NCI-H2107 (cell line): ENCODE measurements at places on chromosomes 13 and 19.

- no peak for DNase-seq
Observed at GRCh38 chr13:42524487-42525034, 49.4 kb upstream of the TNFSF11 start.

DNA sequence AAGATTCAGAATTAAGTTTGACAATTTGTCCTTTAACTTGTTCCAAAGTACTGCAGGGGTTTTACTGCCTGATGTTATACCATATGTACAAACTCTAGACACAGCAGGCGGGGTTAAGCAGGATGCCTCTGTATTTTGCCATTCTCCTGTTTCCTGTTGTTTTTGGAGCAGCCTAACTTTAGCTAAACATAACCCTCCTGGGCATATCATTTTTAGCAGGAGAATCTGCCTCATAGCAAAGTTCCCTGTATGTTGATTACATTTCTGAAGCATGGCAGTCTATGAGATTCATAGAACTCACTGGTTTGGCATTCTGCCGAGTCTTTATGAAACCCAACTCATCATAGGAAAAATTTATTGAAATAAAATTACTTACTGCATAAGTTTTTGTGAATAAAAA lies 5.2 kb downstream of the LHFPL6 start:
- DNase-seq = no peak

DNA sequence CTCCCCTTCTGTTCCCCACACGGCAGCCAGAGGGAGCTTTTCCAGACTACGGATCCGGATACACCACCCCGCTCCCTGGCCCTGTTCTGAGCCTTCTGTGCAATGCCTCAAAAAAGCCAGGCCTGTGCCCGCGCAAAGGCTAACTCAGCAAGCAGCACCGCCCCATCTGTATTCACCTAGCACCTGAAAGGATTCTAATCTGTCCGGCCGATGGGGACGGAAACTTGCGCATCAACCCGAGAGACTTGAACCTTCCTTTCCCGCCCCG lies 589 bp downstream of the ZBTB45 start:
- DNase-seq = peak; percentile 58

- DNase-seq = no peak
Observed at GRCh38 chr13:37418490-37418889, 180.1 kb downstream of the POSTN start.

DNA sequence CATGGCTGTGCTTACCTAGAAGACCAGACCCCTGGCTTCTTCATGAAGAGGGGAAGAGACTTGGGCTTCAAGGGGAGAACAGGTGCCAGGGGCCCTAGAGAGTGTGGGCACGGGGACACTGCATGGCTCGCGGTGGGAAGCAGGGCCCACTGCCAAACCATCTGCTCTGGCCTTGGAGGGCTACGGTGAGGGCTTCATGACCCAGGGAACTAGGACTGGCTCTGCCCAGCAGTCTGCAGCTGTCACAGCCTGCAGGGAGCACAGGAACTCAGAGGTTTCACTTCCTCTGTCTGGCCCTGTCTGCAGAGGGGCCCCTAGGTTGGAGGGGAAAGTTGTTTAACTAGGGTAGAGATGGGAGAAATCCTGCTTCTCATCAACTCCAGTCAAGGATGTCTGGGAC lies 4.3 kb downstream of the ERCC1 start:
- no peak for DNase-seq

- DNase-seq = no peak
Observed at GRCh38 chr13:110471833-110472162, 89.7 kb downstream of the RAB20 start.

DNA sequence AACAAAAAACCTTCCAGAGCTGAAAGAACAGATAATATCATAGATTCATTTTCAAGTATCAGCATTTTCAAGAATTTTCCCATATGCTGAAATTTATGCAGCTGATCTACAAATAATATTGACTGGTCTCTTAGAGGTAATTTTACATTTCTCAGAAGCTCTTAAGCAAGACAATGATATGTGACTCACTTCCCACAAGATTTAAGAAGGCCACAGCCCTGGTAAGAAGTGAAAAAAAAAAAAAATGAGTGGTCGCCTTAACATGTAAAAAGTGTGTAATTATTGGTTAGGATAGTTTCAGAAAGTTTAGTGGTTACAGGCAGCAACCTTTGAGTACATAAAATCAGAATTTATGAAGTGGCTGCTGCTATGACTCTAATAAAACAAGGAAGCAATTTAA lies 54.5 kb downstream of the NUFIP1 start:
- DNase-seq = no peak

GRCh38 chr19:55486043-55486970 lies 1.3 kb downstream of the NAT14 start:
- DNase-seq = no peak

- no peak for DNase-seq
Observed at GRCh38 chr19:30670562-30671366, 298.6 kb downstream of the ZNF536 start.

- DNase-seq = no peak
Observed at GRCh38 chr19:29665826-29666577, 741 bp downstream of the PLEKHF1 start.

- DNase-seq = no peak
Observed at GRCh38 chr13:96075953-96076543, 13.9 kb upstream of the HS6ST3 start.

DNA sequence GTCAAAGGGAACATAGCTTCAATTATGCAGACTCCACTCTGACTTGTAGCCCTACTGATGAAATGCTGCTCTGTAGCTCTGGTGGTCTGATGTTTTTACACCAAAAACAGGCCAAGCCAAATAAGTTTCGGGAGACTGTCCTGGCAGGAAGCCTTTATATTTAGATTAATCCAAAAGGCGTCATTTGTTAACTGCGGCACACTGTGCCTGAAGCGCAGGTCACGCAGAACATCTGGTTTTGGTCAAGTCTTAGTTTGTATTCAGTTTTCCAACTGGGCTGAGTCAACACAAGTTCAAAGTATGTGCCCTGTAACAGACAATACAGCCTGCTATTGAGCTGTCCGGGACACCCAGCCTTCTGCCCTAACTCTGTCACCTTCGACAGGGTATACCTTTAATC lies 154.6 kb upstream of the IPO5 start:
- DNase-seq = no peak

DNA sequence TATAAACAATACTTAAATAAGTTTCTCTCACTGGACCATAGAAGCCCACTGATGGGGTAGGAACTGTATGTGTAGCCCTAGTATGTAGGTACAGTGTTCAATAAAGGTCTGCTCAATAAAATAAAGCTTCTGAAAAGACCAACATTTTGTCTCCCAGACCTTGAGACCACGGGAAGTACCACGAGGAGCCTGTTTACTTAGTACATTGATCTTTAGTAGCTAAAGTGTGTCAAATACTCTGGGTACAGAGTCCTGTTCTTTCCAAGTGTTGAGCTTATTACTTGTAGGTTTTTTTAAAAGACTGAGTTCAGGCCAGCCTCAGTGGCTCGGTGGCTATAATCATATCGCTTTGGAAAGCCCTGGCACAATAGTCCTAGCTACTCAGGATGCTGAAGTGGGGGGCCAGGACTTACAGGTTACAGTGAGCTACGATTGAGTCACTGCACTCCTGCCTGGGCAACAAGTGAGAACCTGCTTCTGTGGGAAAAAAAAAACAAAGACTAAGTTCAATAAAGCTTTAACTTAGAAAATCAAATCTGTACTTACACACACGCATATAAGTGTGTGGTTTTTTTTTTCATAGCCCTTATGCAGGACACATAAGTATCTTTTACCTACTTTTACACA lies 3.4 kb downstream of the MTRF1 start:
- DNase-seq = no peak

DNA sequence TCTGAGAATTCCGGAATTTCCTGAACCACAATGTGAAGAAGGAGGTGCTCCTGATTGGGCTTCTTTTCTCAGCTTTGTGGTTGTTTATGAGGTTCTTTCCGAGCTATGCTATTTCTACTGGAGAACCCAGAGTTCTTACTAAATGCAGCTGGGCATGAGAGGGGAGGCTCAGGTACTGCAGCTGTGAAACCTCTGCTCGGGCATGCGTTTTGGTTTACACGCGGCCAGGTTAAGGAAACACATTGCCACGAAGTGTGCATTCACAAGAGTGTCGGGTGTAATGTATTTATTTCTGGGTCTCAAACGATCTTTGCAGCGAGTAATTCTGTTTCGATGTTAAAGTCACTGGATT lies 661 bp upstream of the MIR17HG start:
- no peak for DNase-seq

DNA sequence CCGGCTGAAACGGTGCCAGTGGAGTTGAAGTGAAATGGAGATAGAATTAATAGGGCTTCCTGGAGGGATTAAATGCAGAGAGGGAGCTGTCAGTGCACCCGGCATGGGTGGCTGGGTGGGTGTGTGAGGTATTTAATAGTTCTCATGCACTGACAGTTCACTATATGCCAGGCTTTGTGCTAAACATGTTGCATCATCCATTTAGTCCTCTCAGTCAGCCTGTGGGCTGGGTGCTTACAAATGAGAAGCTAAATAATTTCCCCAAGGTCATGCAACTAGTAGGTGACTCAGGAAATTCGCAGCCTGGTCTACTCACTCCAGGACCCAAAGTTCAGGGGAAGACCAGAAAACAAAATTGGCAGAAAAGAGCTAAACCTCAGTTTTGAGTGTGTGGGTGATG lies 63.5 kb upstream of the SPATA13 start:
- no peak for DNase-seq

- no peak for DNase-seq
Observed at GRCh38 chr19:57802269-57802668, 12.4 kb downstream of the ZNF552 start.

DNA sequence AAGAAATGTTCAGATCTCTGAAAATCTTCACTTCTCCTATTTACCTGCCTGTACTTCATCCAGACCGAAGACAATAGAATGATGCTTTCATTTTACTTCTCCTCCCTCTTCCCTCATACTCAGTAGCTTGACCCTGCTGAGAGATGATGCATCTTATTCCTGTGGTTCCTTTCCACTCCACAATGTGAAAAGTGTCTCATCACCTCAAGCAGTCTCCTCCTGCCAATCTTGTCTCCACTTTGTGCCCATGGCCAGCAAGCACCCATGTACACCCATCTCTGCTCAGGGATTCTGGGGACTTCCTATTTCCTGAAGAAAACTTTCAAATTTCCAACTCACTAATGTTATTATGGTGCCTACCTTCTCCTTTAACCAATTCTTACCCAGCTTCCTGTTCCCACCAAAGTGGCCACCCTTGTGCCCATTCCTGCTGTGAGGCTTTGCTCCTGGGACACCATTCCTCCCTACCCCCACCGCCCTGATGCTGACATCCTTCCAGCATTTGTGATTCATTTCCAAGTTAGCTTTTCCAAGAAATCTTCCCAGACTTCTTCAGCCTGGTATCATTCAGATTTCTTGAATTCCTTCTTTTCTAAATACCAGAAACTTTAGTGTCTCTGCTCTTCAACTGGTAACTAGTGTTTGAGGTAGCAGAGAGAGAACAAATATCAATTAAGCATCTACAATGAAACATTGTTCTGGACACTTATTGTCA lies 212.5 kb downstream of the POSTN start:
- no peak for DNase-seq

GRCh38 chr13:98752467-98753290 lies at the start of gene SLC15A1:
Gene SLC15A1 (minus strand): TSS chr13:98752672. CDS start chr13:98752598, 74 bp downstream.
- no peak for DNase-seq

DNA sequence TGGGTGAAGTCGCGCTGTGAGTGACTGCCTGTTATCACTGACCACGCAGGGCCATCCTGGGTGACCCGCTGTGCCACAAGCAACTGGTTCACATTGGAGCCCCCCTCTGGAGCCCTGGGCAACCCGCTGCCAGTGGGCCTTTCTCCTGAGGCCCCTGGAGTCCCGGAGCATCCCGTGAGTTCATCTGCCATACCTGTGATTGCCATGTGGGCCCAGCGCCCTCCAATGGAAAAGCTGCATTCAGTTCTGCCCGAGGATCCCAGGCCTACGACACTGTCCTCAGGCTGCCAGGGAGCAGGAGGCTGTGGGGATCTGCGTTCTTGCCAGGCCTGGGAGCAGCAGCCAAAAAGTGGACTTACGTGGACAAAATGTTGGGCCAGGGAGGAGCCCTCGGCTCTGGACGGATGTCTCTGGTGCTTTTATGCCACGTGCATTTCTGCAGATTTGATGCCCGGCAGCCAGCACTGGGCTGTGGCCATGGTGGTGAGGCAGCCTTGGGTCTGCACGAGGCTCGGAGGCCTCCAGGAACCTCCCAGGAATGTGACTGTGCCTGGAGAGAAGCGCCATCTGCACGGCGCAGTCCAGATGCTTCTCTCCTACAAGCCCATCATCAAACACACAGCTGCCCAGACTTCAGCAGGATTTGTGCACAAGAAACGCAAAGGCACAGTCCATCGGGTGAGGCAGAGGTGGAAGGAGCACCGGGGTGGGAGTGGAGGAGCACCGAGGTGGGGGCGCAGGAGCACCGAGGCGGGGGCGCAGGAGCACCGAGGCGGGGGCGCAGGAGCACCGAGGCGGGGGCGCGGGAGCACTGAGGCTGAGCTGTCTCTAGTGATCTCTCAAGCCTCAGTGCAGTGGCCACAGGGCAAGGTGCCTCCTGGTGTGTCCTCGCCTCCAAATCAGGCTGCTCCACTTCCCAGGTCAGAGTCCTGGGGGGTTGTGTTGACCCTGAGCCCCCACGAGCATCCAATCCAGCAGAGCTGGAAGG lies 44.0 kb downstream of the C13orf46 start:
- DNase-seq = no peak

DNA sequence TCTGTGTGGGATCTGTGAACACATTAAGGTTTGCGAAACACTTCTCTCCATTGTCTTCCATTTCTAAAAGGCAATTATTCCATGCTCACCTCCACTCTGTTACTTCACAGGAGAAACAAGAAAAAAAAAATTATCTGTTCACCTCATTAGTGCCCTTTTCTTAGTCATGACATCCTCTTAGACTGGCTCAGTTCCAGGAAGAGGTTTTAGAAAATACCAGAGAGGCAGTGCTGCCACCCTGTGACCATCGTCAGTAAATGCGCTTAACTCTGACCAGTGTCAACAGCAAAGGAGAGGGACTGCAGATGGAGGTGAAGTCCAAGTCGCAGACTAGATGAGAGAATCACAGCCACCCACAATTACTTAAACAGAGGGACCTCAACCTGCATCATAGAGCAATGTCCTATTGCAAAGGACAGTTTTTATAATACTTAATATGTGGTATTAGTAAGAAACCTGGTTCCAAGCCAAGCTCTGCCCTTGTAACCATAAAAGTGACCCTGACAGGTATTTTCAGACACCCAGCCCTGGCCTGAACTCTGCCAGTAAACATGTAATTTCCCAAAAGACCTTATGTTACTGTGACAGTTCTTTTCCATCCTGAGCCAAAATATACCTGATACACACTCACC lies 19.4 kb downstream of the CEACAM21 start:
- DNase-seq = peak; percentile 24

- DNase-seq = no peak
Observed at GRCh38 chr19:50308991-50309390, 20.2 kb downstream of the KCNC3 start.

- DNase-seq = no peak
Observed at GRCh38 chr19:38819231-38819920, 6.6 kb upstream of the LGALS4 start.

GRCh38 chr19:1284979-1285736 lies 515 bp upstream of the EFNA2 start:
- DNase-seq = no peak

DNA sequence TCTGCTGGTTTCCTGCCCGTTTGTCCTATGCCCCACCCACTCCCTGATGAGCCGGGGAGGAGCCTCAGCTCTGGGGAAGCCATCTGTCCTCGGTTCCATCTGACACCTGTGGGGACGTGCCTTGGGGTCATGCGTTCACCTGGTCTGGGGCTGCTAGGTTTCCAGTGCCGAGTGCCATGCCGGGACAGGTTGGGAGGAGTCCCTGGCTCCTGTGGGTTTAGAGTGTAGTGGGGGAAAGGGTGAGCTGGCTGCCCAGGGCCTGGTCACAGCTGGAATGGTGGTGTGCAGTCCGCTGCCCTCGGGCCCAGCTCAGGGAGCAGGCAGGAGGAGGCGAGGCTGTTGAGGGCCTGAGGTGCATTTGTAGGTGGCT lies 2.5 kb downstream of the KDM4B start:
- no peak for DNase-seq
